ENCODE measurements at places on chromosomes 3 and 15. TPM values are rescaled to one million over a fixed set of nuclear protein-coding genes. Genes with fewer than 3 reads are reported as not detected.
A peak's percentile ranks its signal among the peaks of the same experiment; 100 is the strongest.

Gene CHL1
- 0.03 TPM for polyA plus RNA-seq

Gene RBMS3
- polyA plus RNA-seq: 11.9 TPM

Gene GOLGA8J
- polyA plus RNA-seq: 0.06 TPM

Gene CCR3
- polyA plus RNA-seq: 0.13 TPM

- H3K4me3 ChIP-seq: no peak overlapping the region
- no peaks in the 10 kb centered on the region for H3K4me1 ChIP-seq
These were observed 83.0 kb upstream of the PTX3 start for GRCh38 chr3:157353652-157354051.

- H3K27ac ChIP-seq: peak overlapping the region; percentile 65
- DNase-seq: no peak
- no peaks in the 10 kb centered on the region for H3K36me3 ChIP-seq
- no peaks in the 10 kb centered on the region for H3K27me3 ChIP-seq
- H3K4me1 ChIP-seq: peaks cover 15% of the 10 kb centered on the region
These were observed 62.5 kb upstream of the GBE1 start for GRCh38 chr3:81823882-81824395.

DNA sequence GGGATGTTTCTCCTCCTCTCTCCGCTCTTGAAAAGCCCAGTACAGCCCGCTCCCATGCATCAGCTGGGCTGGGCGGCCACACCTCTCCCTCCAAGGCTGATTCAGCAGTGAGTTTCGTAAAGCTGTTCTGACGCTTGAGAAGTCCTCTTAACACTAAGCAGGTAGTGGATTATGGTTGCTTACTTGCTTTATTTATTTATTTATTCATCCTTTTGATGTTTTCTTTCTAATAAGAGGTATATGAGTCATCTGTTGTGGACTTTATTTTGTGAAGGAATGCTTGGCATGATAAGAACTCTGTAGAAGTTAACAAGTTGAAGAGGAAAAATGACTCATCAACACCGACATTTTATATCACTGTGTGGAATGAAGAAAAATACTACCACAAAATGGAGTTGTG lies 285.0 kb downstream of the SQOR start:
- no peak overlapping the region for H3K27ac ChIP-seq
- no peak for DNase-seq
- H3K4me1 ChIP-seq: no peaks in the 10 kb centered on the region
- no peak overlapping the region for H3K4me3 ChIP-seq

DNA sequence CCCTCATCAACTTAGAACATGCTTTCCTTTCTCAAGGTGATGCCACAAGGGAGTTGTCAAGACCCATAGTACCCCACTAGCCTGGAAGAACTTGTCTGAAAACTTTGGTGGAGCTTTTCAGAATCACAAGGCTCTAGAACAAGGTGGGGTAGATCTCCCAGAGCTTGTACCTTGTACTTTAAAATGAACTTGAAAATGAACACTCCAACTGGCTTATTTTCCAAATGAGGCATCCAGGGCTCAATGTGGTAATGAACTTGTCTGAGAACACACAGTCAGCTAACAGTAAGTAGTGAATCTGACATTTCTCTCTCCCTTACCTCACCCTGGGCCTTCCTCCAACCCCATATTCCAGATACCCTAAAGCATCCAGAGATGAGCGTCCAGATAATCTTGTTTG lies 81.8 kb upstream of the THBS1 start:
- no peak for DNase-seq
- no peaks in the 10 kb centered on the region for H3K36me3 ChIP-seq
- no peaks in the 10 kb centered on the region for H3K4me1 ChIP-seq
- no peak overlapping the region for H3K4me3 ChIP-seq
- H3K27ac ChIP-seq: no peak overlapping the region
- no peaks in the 10 kb centered on the region for H3K27me3 ChIP-seq

DNA sequence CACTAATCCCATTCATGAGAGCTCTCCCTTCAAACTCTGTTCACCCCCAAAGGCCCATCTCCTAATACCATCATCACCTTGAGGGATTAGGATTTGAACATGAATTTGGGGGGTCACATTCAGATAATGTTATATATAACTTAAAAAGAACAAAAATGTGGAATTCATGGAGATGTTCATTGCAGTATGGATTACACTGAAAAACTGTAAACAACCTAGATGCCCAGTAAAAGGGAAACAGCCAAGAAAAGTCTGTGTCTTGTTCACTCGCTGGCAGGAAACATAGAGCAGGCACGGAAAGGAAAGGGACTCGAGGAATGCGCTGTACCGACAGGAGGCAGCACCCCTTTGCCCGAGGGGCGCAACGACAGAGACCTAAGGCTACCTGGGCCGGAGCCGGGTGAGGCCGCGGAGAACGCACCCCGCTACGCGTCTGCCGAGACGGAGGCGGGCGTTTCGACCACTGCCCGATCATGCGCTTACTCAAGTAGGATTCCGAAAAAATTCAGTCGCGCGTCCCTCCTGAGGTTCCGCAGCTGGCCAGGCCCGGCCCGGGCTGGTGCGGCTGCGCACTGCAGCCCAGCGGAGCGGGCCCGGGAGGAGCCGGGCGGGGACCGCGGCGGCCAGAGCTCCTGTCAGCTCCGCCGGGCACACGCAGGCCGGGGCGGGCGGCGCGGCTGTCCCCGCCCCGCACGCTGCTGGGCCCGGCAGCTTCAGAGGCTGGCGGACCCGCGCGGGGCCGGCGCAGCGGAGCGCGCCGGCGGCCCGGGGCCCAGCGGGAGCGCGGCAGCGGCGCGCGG lies 862 bp upstream of the MAN2A2 start:
- peaks cover 3% of the 10 kb centered on the region for H3K4me1 ChIP-seq
- no peaks in the 10 kb centered on the region for H3K27me3 ChIP-seq
- H3K36me3 ChIP-seq: peaks cover 22% of the 10 kb centered on the region

- H3K27me3 ChIP-seq: no peaks in the 10 kb centered on the region
- H3K36me3 ChIP-seq: no peaks in the 10 kb centered on the region
- DNase-seq: no peak
- H3K4me1 ChIP-seq: peaks cover 11% of the 10 kb centered on the region
These were observed 50.1 kb downstream of the C3orf20 start for GRCh38 chr3:14725013-14725412.

- peaks cover 3% of the 10 kb centered on the region for H3K4me1 ChIP-seq
- peak overlapping the region; percentile 49 for H3K27ac ChIP-seq
- H3K27me3 ChIP-seq: no peaks in the 10 kb centered on the region
- H3K36me3 ChIP-seq: no peaks in the 10 kb centered on the region
- DNase-seq: no peak
These were observed 18.9 kb upstream of the COPG1 start for GRCh38 chr3:129230311-129231019.

DNA sequence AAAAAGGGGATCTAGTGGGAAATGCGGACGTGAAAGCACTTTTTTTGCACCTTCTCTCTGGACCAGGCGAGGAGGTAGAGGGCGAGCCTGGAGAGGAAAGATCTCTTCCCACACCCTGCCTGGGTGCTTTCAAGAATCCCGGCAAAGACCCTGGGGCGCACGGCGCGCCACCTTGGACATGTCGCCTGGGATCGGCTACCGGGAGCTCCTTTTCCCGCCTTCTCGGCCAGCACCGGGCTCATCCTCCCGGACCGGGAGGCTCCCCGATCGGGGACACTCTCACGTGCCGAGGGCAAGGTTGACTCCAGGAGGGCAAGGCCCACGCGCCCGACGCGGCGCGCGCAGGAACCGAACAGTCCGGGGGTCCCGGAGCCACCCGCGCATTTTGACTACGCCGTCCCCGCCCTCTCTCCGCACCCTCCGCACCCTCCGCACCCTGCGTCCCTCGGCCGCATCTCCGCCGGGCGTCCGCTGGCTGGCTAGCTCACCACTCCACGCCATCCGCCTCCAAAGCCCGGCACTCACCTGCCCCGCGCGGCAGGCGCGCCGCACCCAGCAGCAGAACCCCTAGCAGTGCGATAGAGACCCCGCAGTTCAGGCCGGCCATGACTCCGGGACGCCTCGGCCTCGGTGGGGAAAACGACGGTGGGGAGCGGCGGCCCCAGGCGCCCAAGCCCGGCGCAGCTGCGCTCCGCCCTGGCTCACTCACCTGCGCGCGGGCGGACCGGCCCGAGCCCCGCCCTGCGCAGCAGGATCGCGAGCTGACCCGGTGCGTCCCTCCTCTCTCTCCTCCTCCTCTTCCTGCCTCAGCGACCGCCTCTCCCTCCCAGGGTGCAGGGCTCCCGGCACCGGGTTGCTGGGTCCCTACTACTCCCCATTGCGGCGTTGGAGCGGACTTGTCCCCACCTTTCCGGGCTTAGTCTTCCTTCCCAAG lies at the start of gene CDCP1:
Gene CDCP1 (minus strand): TSS at position 698 of the 934 bp plus-strand sequence. CDS start 91 bp downstream, at position 607.
- H3K27ac ChIP-seq: no peak within 1 kb of the TSS
- H3K4me1 ChIP-seq: peaks cover 13% of the 10 kb centered on the region
- H3K36me3 ChIP-seq: no peaks in the 10 kb centered on the region
- peak within 1 kb of the TSS; percentile 32 for H3K4me3 ChIP-seq

DNA sequence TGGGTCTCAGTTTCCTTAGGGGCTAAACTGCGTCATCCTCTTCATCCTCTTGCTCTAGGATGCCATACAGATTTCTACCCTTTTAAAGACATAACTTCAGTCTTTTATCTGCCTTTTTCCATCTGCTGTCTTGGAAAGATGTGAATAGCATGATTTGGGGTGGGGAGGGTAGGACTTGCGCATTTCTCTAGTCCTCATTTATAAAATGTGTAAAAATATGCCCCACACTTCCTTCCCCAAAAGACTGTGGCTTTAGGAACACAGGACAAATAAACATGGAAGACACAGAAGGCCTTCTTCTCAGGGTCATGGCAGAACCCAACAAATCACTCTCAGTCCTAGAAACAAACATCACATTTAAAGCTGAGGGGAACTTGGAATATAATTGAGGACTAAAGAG lies 48.4 kb upstream of the BCL6 start:
- H3K27ac ChIP-seq: no peak overlapping the region
- peaks cover 13% of the 10 kb centered on the region for H3K4me1 ChIP-seq
- H3K27me3 ChIP-seq: no peaks in the 10 kb centered on the region

DNA sequence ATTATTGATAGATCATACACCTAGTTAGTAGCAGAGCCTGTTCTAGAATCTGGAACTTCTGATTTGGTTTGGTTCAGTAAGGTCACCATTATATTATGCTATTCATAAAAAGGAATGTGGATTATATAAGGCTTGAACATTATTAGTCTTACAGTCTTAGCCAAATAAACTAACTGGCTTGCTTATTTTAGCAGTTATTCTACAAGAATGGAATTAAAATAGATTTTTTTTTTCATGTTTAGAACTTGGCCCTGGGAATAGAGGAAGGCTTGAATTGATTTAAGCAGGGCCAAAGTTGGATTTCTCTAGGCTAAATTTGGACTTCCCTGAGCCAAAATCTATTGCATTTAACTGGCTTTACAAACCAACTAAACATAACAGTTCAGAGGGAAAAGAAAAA lies 24.4 kb downstream of the DTWD1 start:
- no peaks in the 10 kb centered on the region for H3K36me3 ChIP-seq
- no peak overlapping the region for H3K27ac ChIP-seq
- H3K4me3 ChIP-seq: no peak overlapping the region

DNA sequence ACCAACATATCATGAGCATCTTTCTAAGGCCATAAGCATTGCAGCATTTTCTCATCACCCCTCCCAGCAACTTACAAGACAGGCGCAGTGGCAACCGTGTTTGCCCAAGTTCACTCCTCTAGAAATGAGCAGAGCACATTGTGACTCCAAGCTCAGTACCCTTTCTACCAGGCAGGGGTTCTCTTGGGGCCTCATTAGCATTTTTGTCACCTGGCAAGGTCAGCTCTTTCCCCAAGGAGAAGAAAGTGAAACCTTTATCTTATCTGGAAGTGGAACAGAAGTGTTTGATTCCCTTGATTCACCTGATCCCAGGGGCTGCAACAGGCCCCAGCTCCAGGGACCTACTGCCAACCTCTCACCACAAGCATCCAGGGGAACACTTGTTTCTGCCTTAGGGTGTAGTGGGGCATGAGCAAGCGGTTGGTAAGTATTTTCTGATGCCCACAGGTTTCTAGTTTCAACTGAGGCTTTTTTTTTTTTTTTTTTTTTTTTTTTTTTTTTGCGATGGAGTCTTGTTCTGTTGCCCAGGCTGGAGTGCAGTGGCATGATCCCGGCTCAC lies 44.0 kb upstream of the HERC1 start:
- no peak overlapping the region for H3K27ac ChIP-seq
- H3K27me3 ChIP-seq: no peaks in the 10 kb centered on the region
- H3K4me1 ChIP-seq: peaks cover 16% of the 10 kb centered on the region
- DNase-seq: no peak
- no peak overlapping the region for H3K4me3 ChIP-seq
- no peaks in the 10 kb centered on the region for H3K36me3 ChIP-seq
